Colonic mucosa (tissue), 4 donors: ENCODE measurements at places on chromosomes 1 and 21.

GRCh38 chr21:25296252-25296651, 311.0 kb downstream of the MRPL39 start:
- no peak for DNase-seq

DNA sequence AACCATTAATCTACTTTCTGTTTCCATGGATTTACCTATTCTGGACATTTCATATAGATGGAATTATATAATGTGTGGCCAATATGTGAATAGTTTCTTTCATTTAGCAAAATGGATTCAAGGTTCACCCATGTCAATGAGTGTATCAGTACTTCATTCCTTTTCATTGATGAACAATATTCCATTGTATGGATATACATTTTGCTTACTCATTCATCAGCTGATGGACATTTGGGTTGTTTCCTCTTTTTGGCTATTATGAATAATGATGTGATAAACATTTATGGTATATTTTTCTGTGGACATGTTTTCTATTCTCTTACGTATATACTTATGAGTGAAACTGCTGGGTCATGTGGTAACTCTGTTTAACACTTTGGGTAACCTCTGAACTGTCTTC, 97.8 kb downstream of the SCMH1 start:
- DNase-seq = no peak

GRCh38 chr1:52203935-52204625, 62.2 kb downstream of the ZFYVE9 start:
- no peak for DNase-seq

- no peak for DNase-seq
These were observed 87.1 kb upstream of the BCL10 start for GRCh38 chr1:85363521-85363920.

GRCh38 chr1:17579951-17580939, 40.7 kb downstream of the ARHGEF10L start:
- DNase-seq = peak; percentile 79

DNA sequence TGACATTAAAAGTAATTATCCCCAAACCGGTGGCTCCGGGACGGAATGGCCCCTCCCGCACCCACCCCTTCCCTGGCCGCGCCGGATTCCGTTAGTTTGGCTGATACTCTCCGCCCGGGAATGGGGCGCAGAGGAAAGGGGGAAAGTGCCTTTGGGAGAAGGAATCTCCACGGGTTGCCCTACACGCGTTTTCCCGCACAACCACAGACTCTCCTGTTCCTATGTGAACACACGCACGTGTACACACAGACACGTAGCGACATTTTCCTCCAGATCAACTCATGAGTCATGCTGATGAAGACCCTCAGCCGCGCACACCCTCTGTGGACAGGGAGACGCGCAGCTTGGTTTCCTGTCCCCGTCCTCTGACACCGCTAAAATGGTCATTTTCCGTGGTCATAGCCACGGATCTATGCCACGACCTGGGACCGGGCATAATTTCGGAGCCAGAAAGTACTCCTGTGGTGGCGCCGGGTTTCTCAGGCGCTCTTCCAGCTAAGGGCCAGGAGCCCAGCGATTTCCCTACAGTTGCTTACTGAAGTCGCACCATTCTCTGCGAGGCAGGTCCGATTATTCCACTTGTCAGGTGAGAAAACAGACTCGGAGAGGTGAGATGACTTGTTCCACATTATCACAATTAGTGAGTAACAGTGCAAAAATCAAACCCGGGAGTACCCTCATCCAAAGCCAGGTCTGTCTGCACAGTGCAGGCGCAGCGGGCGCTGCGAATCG, 4.0 kb upstream of the DMRTA2 start:
- DNase-seq = no peak

DNA sequence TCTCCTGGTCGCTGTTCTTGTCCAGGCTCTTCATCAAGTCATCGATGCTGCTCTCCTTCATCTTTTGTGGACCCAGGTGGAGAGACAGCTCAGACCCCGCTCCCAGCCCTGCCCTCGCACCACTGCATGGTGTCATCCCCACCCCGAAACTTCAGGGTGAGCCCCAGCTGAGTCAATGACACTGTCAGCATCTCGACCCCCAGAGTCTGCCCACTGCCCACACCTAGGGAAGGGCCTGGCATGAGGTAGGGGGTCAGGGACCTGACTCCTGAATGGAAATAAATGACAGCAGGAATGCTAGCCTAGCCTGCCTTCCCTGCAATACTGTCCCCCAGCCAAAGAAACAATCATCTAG, 1.6 kb upstream of the S100A6 start:
- peak; percentile 29 for DNase-seq

GRCh38 chr1:181160998-181161870, 72.7 kb downstream of the IER5 start:
- DNase-seq = no peak

- DNase-seq = peak; percentile 4
These were observed 417.9 kb downstream of the MATN1 start for GRCh38 chr1:30305519-30305918.

- no peak for DNase-seq
These were observed 45.3 kb upstream of the CTBS start for GRCh38 chr1:84619383-84620102.

DNA sequence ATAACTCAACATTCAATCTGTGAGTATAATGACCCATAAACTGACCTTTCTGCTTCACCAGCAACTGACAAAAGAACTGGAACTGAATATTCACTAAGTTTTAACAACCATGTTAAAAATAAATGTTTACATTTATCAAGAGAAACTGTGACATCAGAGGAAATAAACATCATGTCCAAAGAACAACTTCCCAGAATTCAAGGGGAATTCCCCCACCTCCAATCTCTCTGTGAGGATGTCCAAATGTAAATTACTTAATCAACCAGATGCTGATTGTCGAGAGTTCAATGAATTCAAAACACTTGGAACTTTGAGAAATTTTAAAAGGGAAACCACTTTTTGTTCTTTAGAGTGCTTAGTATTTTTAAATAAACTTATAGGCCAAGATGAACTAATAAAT, 365.6 kb upstream of the ADGRL2 start:
- DNase-seq = no peak

DNA sequence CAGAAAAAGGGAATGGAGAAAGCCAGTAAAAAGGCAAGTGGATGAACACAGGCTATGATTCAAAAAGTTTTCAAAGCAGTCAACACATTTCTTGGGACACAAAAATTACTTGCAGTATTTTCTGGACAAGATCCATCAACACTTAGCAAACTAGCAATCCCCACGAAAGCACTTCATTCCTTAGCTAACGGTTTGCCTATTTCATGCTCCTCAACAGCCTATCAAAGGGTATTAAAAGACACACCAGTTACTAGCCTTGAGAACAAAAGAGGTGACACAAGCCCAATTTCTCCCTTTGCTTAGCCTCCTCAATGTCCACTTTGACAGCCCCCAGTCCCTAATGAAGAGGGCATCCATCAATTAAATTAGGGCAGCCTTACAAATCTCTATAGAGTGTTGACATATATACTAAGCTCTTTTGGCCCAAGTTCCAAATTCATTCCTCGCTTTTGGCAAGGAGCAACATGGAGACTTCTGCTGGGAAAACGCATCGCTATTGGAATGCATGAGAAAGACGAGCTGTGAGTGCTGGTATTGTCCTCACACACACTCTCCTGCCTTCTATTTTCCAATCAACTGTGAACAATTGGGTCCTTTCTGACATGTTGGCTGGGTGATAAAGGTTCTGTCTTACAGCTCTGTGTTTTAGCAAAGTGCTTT, 180.0 kb downstream of the TNR start:
- DNase-seq = no peak

- no peak for DNase-seq
These were observed 75.0 kb downstream of the DESI2 start for GRCh38 chr1:244727871-244728474.
